ENCODE measurements at places on chromosomes 4 and X. TPM values are rescaled to one million over a fixed set of nuclear protein-coding genes. Genes with fewer than 3 reads are reported as not detected.

The CCDC120 gene
- total RNA-seq = 0.09 TPM

The POLN gene
- total RNA-seq = 2.3 TPM

The GAGE12J gene
- total RNA-seq = not detected

The USP26 gene
- total RNA-seq = not detected

The TLR6 gene
- 1.4 TPM for total RNA-seq

The PHEX gene
- 0.46 TPM for total RNA-seq

The CEP44 gene
- 20.7 TPM for total RNA-seq

The TCEAL8 gene
- total RNA-seq = 119 TPM

The APLN gene
- 4.3 TPM for total RNA-seq

The NPNT gene
- 0.09 TPM for total RNA-seq

The PDZD4 gene
- total RNA-seq = 0.14 TPM

The MAMLD1 gene
- total RNA-seq = 0.85 TPM

The AFF2 gene
- under 0.01 TPM for total RNA-seq

The H2BW2 gene
- total RNA-seq = not detected

The NXF2B gene
- total RNA-seq = not detected

The CCSER1 gene
- 0.14 TPM for total RNA-seq

The FRAS1 gene
- total RNA-seq = 5.0 TPM

The HHIP gene
- total RNA-seq = 0.43 TPM

The RAB28 gene
- 12.3 TPM for total RNA-seq

The EGF gene
- 0.43 TPM for total RNA-seq

The ATP1B4 gene
- not detected for total RNA-seq

The SSX3 gene
- not detected for total RNA-seq

The XAGE2 gene
- not detected for total RNA-seq

The HSFX2 gene
- total RNA-seq = 0.14 TPM

The MAGEA4 gene
- not detected for total RNA-seq

The SPANXN4 gene
- total RNA-seq = not detected

The CSAG3 gene
- total RNA-seq = not detected

The CXXC4 gene
- total RNA-seq = 0.09 TPM

The GDPD2 gene
- total RNA-seq = not detected

All from smooth muscle cell of bladder (primary cell).